ENCODE measurements at places on chromosomes 1 and 21.

GRCh38 chr1:34975771-34976170, 9.4 kb downstream of the TMEM35B start:
- DNase-seq, result no peak

DNA sequence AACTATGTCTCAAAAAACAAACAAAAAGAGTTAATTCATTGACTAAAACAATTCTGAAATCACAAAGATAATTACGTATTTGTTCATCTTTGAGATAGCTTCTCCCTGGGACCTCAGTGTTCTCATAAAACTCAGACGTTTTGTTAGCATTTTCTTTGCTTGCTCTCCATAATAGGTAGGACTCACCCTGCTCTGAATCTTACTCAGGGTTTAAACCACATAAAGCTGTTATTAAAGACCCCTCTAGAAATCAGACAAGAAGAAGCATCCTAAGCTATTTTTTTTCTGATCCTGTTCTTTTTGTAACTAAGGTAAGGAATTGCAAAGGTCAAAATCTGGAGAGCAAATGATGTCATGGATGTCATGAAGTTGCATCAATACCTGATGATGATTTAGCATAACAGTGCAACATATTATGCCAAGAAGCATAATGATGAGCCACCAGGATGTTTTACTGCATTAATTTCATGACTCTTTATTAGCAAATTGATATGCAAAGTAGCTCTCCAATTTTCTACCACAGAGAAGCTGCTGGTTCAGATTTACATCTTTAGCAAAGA, 2.4 kb downstream of the FBXO42 start:
- DNase-seq, result no peak

DNA sequence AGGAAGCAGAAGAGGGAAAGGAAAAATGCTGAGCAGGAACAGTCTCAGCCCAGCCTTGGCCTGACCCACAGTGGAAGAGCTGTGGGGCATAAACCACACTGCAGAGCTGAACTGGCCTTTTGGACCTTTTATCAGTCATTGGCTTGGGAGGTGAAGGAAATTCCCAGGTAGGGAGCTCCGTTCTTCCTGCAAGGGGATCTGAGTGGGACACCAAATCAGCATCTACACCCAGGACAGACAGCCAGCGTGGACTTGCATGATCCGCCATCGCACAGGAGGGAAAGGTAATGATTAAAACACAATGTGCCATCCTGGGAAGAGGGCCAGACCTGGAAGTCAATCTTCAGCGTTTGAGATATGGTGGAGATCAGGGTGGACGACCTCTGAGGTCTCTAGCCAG, 1.2 kb upstream of the MTFR1L start:
- DNase-seq, result no peak

- DNase-seq, result no peak
Observed at GRCh38 chr1:59999006-59999405, 72.4 kb upstream of the CYP2J2 start.

DNA sequence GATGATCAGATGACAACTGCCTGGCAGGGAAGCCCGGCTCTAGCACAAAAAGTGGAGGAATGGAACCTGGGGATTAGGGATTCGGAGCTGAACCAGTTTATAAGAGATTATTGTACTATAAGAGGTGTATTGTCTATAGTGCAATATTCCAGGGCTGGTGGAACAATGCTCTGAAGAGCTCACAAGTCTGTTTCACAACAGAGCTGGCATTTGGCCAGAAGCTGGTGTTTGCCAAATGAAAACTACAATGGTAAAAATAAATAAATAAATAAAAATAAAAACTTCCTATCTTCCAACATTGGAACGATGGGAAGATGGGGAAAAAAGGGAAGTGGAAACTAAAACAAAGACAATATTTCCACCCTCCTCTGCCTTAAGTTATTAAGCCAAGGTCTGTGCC, 73.5 kb downstream of the CHODL start:
- no peak for DNase-seq

DNA sequence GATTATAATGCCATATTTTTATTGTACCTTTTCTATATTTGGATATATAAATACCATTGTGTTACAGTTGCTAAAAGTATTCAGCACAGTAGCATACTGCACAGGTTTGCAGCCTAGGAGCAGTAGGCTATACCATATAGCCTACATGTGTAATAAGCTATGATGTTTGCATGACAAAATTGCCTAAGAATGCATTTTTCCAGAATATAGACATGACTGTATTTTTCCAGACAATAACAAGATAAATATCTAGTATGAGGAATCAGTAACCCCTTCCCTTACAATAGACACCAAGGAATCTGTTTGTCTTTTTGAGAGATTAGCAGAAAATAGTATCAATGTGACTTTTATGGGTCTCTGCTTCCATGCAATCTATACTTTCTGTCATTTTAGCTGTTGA, 228.6 kb downstream of the GRIK1 start:
- no peak for DNase-seq

GRCh38 chr1:63327417-63328054, 5.2 kb downstream of the FOXD3 start:
- no peak for DNase-seq

- no peak for DNase-seq
Observed at GRCh38 chr1:31897526-31898100, 40.6 kb downstream of the PTP4A2 start.

DNA sequence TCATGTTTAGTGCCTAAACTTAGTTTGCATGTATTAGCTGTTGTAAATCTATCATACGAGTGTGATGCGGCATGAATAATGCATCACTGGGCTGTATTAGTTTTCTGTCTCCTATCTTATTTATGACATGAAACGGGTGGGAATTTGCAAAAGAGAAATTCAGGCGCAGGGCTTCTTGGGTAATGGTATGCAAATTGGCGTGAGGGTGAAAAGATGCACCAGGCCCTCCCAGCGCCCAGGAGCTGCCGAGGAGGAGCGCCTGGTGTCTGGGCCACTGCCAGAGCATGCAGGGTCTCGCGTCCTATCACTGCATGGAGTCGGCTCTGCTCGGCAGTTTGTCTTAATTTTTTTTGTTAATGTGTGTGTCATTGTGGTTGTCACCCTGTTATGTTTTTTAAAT, 82.9 kb upstream of the ACTL8 start:
- no peak for DNase-seq

DNA sequence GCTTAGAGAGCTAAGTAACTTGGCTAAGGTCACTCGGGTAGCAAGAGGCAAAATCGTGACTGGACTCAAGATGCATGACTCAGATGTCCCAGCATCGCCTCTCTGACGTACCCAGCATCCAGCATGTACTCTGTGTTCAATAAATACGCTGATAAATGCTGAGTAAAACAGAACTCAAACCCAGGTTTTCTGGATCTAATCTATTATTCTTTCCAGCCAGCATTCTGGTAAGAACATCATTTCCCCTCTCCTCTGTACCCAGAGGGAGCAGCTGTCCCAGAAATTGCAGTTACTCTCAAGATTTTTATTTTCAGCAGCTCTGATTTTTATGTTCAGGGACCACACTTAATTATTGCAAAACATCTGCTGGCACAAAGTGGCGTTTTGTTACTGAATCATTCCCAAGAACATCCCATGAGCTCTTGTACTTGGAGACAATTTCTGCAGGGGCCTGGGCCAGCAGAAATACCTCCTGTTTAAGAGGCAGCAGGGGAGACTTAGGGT, 249.0 kb downstream of the PRDM2 start:
- no peak for DNase-seq

- no peak for DNase-seq
Observed at GRCh38 chr1:116246174-116246573, 126.9 kb upstream of the ATP1A1 start.

GRCh38 chr1:225361176-225361575, 66.7 kb downstream of the LBR start:
- DNase-seq, result no peak

GRCh38 chr21:45976701-45977311, 4.8 kb upstream of the COL6A1 start:
- DNase-seq, result no peak

DNA sequence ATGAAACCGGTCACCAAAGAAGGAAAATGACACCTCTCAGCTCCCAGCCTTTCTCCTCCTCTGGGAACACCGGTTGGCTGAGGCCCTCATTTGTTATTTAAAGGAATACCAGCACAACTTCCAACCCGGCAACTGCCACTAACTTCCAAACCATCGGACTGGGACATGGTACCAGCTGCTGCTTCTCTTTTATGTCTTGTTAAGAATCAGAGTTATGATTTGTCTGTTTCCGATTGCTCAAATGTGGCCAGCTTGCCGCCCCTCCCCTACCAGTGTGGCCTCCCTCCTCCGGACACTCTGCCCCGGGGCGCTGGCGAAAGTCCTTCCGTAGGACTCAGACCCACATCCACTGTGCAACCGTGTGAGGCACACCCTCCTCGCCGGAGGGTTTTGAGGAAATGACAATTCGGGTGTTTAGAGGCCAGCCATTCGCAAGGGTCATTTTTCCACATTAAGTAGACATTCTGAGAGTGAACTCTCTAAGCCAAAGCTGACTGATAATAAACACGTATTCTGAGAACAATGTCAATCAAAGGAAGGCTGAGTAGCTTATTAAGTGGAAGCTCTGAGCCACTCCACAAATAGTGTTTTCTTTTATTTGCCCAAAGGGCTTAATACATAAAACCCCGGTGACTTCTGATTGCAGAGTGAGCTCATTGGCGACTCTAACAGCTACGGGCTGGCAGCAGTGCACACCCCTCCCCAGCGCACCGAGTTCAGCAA, 5.5 kb downstream of the RIPK4 start:
- no peak for DNase-seq

DNA sequence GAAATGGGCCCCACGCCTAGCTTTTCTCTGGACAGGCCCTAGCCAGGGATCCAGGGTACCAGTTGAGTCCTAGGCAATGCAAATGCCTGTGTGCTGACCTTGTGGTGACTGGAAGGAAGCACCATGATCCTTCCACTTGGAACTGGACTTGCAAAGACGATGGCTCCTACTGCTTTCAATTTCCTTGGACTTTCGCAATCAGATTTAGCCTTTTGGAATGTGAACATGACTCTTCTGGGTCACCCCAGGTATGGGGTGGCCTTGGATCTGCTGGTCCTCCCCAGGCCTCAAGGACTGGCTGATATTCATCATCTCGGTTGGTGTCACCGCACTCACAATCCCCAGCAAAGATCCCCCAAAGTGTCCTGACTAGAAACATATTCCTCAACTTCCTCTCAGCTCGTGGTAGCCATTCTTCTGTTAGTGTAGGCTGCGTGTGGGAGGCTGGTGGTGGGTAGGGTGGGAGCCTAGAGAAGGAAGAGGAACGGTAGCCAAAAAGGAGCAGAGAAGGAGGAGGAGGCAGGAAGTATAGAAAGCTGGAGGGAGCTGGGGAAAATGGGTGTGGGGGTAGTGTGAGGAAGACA, 130.5 kb downstream of the PPIAL4G start:
- no peak for DNase-seq

DNA sequence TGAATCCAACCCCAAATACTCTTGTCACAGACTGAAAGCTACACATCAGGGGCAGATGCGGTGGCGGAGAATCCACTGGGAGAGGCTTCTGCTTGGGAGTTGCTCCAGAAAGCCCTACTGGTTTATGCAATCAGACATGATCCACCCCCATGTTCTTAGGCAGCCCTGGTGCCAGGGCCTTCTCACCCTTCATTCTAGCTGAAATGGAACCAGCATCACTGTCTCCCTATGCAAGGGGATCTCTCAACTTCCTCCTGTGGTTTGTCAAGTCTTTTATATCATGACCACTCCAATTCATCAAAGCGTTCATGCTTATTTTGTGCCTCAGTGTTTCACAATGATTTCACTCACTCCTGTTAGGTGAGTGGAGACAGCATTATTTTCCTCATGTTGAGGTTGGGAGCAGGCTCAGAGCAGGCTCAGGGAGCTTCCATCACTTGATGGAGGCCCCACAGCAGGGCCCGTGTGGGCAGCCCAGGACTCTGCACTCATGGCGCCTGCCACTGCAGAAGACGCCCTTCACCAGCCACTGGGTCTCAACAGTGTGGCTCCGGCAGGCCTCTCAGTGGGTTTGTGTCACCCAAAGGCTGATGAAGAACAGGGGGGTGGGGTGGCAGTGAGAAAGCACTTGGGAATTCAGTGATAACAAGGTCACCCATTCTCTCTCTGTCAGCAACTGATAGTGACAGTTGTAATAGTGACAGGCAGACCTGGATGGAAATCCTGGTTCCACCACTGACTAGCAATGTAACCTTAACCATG, 67.1 kb downstream of the CD58 start:
- DNase-seq, result no peak

DNA sequence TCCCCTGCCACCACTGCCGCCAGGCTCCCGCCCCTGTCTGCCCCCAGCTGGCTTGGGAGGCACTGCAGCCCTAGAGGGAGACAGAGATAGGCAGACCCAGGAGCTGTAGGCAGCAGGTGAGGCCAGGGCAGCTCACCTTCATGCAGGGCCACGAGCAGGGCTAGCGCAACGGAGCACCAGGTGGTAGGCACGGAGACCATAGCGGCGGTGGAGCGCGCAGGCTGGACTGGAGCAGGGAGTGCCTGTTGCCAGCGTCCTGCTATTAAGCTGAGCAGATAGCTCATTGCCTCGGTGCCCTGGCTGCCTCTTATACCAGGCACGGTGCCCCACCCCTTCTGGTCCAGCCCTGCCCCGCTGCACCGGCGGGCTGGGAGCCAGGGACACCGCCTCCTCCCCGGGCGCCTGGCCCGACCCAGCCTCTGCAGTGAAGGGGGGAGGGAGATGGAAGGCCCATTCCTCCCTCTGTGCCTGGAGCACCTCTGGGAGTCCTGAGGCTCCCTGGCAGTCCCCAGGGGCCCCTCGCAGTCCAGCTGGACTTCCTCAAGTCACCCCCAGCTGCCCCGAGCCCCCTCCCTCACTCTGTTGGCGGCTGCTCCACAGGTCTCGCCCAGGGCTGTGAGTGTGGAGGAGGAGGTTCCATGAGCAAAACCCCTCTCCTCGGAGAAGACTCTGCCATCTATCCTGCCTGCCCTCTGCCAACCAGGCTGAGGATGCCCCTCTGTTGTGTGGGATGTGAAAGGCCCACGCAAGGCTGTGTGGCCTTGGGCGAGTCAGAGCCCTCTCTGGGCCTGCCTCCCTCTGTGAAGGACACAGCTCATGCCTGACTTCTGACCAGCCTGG, at the start of gene EDN2:
Gene EDN2, minus strand, starts transcription at position 282 of the 840 bp plus-strand sequence. Its CDS starts 82 bp downstream, at position 200.
- no peak for DNase-seq

DNA sequence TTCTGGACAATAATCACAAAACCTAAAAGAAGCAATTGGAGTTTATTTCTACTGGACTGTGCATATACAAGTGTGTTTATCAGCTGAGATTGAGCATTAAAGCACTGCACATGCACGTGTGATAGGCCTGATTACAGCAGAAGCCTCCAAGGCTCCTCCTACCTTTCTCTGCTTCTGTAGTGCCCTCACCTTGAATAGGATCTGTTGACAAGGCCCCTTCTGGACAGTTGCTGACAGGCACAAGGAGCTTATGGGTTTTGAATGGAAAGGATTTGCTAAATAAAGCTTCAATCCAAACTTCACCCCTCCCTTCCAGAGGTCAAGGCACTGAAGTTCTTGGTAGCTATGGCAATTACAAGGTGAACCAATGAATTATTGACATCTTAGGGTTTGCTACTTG, 7.9 kb upstream of the SGIP1 start:
- no peak for DNase-seq

Measured in GM12892 (cell line).